Uterine smooth muscle cell (primary cell): ENCODE measurements at places on chromosomes 3 and 15. TPM values are rescaled to one million over a fixed set of nuclear protein-coding genes. Genes with fewer than 3 reads are reported as not detected.

ZNF502 gene
- 4.7 and 5.8 TPM in 2 replicates for total RNA-seq

ERC2 gene
- 0.55 and 0.75 TPM in 2 replicates for total RNA-seq

GBE1 gene
- 198 and 282 TPM in 2 replicates for total RNA-seq

TGM4 gene
- total RNA-seq = not detected in 2 replicates

SCAANT1 gene
- total RNA-seq = not detected in 2 replicates

TMEM212 gene
- total RNA-seq = 0.11 TPM in 1 of 2 replicates, not detected in the other

RUBCN gene
- total RNA-seq = 13.1 and 13.4 TPM in 2 replicates

MUC20 gene
- 0.12 and 0.22 TPM in 2 replicates for total RNA-seq

TMEM44 gene
- 10.2 and 11.0 TPM in 2 replicates for total RNA-seq

TMEM158 gene
- 277 and 375 TPM in 2 replicates for total RNA-seq

ST8SIA2 gene
- under 0.01 TPM in 1 of 2 replicates, not detected in the other for total RNA-seq

ESYT3 gene
- total RNA-seq = 4.5 and 6.5 TPM in 2 replicates

SKOR1 gene
- total RNA-seq = 0.11 and 0.12 TPM in 2 replicates
